Left ventricle myocardium inferior (tissue), 1 donor: ENCODE measurements at places on chromosomes 3 and 15. TPM values are rescaled to one million over a fixed set of nuclear protein-coding genes. Genes with fewer than 3 reads are reported as not detected.

GRCh38 chr15:67063689-67064606, 1.5 kb upstream of the SMAD3 start:
- DNase-seq: peak; percentile 38

- no peak for DNase-seq
Observed at GRCh38 chr3:54977439-54977838, 49.6 kb upstream of the LRTM1 start.

- no peak for DNase-seq
Observed at GRCh38 chr15:97177151-97177577, 783.3 kb upstream of the ARRDC4 start.

DNA sequence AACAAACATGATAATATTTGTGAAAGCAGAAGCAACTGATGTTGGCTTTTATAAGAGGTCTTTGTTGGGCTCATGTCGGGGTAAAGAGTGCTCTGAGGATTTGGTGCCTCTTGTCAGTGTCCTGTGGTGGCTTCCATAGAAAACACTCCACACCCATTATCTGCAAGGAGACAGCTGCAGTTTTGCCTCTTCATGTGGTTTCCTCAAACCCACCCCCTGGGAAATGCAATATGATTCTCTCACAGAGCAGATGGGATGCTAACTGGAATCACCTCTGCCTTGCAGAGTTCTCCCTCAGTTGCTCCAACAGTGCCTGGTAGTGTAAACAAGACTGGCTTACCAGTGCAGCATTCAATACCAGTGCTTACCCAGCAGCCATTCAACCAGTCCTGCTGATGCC, 771.4 kb upstream of the CFAP20DC start:
- no peak for DNase-seq

DNA sequence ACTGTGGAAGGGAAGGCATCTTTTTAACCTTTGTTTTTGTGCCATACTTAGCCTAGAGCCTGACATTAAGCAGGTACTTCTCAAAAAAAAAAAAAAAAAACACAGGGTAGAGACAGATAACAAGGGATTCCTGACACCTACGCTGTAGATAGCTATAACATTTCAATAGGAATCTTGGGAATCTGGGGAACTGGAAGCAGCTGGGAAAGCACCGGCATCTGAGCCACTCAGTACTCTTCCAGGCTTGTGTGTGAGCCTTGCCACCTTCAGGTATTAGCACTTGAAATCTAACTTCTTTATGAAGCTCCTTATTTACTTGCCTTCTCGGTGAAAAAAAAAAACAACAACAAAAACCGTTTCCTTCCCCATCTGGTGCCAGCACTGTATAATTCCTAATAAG, 46.8 kb downstream of the PIK3CA start:
- DNase-seq: no peak

- DNase-seq: no peak
Observed at GRCh38 chr15:70820214-70820613, 33.7 kb downstream of the LARP6 start.

DNA sequence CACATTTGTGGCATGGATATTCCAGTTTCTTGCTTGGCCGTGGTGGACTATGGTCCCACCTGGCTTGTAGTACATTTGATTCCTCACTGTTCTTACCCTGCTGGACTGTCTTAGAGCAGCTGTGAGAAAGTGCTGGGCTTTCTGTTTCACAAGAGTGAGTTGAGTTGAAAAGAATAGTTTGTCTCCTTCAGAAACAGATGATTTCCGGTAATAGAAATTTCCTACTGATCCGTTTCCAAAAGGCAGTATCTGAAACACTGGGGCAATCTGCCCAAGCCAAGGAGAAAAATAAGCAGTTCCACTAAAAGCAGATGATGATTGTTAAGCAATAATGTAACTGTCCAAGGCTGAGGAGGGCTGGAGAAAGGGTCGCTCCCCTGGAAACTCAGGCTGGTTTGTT, 96.0 kb downstream of the SUCLG2 start:
- no peak for DNase-seq

GRCh38 chr15:60648928-60649679, 170.2 kb upstream of the ICE2 start:
- no peak for DNase-seq

DNA sequence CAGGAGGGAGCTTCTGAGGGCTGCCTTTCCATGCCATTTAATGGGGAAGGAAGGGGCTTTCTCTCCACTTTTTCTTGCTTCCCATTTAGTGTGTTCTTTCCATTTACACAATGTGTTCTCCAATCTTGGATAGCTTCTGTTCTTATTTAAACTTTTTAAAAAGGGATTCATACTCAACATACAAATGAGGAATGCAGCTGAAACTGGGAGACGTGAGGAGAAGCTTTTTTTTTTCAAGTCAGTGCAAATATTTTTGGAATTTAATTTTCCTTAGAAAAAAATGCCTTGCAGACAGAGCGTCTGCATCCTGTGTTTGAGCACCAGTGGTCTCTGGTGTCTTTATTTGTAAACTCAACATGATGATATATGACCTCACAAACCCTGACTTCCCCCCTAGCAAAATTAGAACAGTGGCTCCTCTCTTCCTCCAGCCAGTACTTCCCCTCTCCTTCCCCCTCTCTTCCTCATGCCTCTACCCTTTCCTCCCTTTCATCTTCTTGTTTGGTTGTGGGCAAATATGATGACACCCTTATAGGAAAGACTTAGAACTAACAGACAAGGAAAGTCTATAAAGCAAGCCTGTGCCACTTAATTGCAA, 48.1 kb upstream of the PCSK6 start:
- DNase-seq: no peak

DNA sequence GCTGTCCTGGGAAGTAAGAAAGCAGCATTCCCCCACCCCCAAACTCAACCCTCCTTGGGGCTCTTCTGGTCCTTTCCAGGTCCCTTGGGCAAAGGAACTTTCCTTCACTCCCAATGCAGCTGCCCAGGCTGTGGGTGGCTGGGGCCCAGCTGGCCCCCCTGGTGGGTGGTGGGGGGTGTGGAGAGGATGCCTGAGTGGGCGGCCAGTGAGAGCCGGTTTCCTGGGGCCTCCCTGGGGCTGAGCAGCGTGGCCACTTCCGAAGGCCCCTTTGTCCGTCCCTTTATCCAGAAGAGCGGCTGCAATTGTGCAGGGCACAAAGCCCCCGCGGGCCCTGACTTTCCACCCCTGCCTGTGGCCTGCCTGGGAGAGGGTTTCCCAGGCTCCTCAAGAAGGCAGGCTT, 61.0 kb downstream of the RHCG start:
- DNase-seq: no peak

- no peak for DNase-seq
Observed at GRCh38 chr3:13332158-13332557, 88.0 kb downstream of the NUP210 start.

DNA sequence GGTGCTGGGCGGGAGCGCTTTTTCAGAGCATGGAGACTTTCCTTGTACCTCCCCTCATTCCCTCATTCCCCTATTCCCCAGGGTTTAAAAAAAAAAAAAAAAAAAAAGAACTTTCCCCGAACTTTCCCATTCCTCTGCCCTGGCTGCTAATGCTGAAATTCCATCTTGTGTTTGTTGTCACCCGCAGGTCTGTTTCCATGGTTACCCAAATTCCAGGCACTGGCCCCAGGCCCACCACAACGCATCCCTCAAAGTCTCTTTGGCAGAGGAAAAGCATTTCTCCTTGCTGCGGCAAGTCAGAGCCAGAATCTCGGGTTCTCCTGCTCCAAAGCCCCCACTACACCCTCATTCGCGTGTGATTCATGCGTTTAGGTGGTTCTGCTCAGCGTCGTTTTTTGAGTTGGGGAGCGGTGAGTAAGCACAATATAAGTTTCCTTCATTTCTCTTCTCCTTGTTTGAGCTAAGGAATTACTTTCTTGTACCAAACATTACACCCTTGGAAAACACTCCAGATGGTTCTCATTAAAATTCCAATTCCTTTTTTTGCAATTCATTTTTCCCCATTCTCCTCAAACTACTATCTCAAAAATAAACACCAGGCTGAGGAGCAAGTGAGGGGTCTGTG, 21.6 kb downstream of the ANAPC13 start:
- peak; percentile 79 for DNase-seq

AHSG gene
- total RNA-seq: not detected

KBTBD13 gene
- total RNA-seq: 5.2 TPM

LTK gene
- total RNA-seq: 1.2 TPM

GOLGA8K gene
- 0.80 TPM for total RNA-seq

GHSR gene
- total RNA-seq: not detected

SPSB4 gene
- 11.2 TPM for total RNA-seq

GOLGA8S gene
- 0.33 TPM for total RNA-seq

PAQR5 gene
- total RNA-seq: 0.63 TPM
